ENCODE measurements at places on chromosomes 16 and 17.

DNA sequence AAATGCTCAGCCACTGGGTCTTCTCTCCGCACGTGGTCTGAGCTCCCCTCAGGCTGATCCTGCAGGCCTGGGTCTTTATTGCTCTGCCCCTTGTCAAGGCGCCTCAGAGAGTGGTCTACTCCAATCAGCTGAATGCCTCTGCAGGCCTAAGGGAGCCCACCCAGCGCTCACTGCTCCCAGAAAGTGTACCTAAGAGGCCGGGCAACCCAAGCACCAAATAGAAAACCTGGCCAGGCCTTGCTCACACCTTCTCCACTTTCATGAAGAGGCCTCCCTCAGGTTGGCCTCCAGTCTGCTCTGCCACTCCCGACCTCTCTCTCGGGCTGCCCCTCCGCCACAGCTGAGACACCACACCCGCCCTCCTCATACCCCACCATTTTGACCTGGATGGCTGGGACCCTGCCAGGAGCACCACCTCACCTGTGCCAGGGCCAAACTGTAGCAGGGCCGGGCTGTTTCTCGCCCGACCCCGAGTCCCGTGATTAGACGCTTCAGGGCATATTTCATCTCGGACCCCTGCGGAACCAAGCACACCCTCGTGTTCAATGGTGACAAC, 665 bp downstream of the MYBBP1A start:
- DNase-seq = no peak

DNA sequence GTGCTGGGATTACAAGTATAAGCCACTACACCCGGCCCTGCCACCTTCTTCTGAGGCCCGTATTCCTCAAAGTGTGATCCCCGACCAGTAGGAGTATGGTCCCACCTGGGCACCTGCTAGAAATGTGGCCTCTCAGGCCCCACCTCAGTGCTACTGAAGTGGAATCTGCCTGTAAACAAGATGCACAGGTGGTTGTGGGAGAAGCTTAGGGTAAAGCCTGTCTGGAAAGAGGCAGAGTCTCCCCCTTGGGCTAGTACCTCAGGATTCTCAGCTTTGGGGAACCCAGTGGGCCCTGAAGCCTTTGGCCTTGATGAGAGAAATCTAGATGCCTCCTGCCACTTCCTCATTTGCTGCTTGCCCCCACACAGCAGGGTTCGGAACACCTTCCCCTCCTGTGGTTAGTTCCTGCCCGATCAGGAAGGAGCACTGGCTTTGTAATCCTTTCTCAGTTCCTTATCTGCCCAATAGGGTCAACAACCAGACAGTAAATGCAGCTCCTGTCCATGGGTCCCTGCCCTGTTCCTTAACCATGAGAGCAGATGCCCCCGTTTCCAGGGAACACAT, 25.2 kb downstream of the TK2 start:
- DNase-seq = no peak

DNA sequence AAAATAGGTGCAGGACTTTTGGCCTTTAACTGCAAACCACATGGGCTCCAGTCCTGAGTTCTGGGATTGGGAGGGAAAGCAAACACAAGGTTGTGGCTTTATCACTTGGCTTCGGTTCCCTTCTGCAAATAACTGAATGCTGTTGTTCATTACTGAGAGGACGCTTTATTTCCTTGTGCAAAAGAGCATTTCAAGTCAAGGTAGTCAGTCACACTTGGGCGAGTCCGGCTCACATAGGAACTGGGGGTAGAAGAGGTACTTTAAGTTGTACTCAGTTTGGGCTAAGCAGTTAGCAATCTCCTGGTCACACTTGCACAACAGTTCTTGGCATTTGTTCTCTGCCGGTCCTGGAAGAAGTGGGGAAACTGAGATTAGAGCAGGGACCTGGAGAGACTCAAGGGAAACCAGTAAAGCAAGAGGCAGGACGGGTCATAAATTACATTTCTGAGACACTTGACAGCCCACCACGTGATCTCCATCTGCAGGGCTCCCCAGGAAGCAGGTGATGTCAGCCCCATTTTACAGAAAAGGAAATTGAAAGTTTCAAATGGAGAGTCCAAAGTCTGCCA, 21.6 kb downstream of the PLA2G10 start:
- no peak for DNase-seq

- DNase-seq = no peak
Observed at GRCh38 chr16:29985271-29985811, 10.1 kb downstream of the HIRIP3 start.

- DNase-seq = no peak
Observed at GRCh38 chr17:27754549-27754948, 45.8 kb downstream of the NOS2 start.

GRCh38 chr17:41325126-41325525, 9.6 kb upstream of the KRTAP17-1 start:
- no peak for DNase-seq

- DNase-seq = no peak
Observed at GRCh38 chr17:19397556-19398041, 10.6 kb upstream of the MFAP4 start.

GRCh38 chr17:64154717-64155116, 24.8 kb upstream of the ERN1 start:
- no peak for DNase-seq

DNA sequence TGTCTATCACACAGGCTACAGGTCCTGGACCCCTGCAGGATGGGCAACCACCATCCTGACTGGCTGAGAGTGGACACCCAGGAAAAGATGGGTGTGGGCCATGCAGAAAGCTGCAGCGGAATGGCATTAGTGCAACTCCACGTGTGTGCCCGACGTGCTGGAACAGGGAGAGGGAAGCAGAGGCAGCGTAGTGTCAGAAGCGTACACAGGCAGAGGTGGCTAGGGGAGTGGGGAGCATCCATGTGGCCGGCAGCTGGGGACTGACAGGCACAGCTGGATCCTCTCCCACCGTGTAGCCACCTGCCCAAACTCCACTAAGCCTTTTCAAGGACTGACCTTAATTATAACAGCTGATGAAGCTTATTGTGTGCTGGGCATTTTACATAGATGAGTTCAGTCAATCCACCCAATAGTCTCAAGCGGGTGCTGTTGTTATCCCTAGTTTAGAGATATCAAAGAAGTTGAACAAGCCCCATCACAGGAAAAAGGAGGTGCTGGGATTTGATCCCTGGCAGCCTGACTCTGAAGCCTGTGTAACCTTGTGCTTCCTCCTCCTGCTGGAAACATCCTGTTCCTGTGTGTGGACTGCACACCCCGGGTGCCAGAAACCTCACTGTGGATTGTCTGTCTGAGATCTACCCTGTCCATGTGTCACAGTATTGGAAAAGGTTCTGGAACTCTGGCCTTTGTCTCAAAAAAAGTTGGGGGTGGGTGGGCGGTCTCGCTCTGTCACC, 114.0 kb downstream of the PRKCA start:
- DNase-seq = no peak

DNA sequence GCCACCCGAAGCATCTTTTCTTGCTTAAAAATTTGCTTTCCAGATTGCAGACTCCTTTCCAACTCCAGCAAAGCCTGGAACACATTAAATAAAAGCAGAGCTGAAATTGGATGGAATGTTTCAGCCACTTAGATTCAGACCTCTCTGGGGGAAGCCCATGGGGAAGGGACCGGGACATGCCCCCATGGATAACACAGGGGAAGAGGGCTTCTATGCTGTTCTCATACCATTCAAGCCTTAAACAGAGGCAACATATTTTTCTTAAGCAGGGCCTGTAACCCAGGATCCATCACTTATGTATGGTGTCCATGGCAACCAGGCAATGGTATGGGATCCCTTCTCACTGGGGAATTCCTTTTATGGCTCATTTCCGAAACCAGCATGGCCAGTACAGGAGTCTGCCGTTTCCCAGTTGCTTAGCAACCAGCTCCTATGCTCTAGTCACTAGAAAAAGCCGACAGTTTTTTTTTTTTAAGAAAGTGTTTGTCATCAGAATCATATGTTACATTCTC, 62.0 kb upstream of the MARCHF10 start:
- peak; percentile 52 for DNase-seq

DNA sequence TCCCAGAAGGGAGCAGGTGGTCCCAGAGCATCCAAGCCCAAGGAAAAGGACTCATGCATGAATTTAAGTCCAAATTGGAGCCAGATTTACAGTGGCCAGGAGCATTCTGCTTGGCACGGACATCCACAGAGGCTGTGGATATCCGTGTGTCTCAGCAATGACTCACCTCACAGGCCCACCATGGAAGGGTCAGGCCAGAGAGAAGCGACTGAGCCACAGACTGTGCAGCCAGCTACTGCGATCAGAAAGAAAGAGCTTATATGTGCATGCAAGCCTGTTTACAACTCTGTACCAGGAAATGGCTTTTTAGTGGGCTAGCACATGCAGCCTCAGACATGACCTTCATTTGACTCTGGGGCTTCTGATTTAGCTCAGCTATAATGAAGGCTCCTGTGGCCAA, 231.0 kb downstream of the C16orf95 start:
- DNase-seq = no peak

DNA sequence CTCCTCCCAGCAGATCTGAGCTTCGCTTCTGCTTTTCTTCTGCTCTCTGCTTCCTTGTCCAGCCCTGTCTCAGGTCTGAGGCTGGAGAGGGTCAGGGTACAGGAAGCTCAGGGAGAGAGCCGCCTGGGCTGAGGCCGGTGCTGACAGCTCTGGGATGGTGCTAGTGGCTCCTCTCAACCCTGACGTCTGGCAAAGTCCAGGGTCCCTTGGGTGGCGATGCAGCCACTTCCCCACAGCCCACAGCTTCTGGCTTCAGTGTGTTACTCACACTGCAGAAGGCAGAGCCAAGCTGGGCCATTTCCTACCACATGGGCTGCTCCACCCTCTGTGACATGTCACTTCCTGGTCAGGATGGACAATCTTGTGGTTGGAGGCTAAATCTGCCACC, at the start of gene CD300C:
CD300C (minus strand) TSS at position 273 of the 388 bp plus-strand sequence. CDS start 333 bp downstream, outside the sequence.
- no peak for DNase-seq

- DNase-seq = no peak
Observed at GRCh38 chr16:88086571-88087516, 135.6 kb downstream of the BANP start.

- no peak for DNase-seq
Observed at GRCh38 chr16:1781254-1781653, 1.1 kb downstream of the SPSB3 start.
